IMR-90 (cell line): ENCODE measurements at places on chromosomes 5 and 9.

- no peak for DNase-seq
Measured at GRCh38 chr5:126097876-126098275, 325.3 kb upstream of the GRAMD2B start.

- no peak for DNase-seq
Measured at GRCh38 chr5:169367861-169368260, 66.9 kb upstream of the SLIT3 start.

GRCh38 chr5:73514418-73514817, 16.2 kb downstream of the BTF3 start:
- DNase-seq: no peak

DNA sequence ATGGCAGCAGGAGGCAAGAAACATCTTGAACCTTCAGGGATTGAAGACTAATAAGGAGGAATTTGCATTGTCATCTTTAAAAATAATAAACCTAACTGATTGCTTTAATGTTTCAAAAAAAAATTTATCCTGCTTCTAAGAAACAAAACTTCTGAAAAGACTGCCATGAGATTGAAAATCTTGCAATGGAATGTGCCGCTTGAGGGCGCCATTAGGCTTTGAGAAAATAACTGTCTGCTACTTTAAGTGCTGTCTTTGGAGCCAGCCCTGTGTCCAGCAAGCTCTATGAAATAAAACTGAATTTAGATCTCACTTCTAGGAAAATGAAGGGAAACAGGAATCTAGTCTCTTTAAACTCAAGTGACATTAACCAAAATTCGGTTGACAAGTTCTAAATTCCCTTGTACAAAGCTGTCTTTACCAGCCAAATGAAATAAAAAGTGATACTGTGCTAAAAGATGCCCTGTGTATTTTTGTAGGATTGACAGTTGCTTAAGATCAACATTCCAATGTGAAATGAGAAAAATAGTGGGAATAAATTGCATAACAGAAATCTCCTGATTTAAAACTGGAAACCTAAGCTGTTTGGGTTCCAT, 79.4 kb downstream of the ESM1 start:
- DNase-seq: peak; percentile 82

- DNase-seq: no peak
Measured at GRCh38 chr5:168598639-168599038, 19.5 kb upstream of the PANK3 start.

DNA sequence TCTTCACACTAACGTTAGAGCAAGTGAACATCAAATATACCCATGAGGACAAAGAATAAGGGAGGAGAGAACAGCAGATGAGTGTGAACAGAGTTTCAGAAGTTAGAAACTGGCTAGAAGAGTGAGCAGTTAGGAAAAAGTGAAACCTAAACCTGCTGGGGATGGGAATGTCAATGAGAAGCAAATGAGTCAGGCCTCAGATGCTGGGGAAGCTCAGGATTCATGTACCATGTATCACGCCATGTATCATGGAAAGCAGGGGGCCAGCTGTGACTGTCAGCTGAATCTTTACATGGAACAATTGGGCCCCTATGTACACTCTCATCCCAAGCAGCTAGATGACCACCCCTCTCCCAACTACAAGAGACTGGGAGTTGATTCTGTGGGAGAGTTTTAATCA, 16.2 kb downstream of the GDF9 start:
- DNase-seq: peak; percentile 84

GRCh38 chr9:35756275-35757225, 2.5 kb upstream of the MSMP start:
- no peak for DNase-seq

- no peak for DNase-seq
Measured at GRCh38 chr5:15785531-15785981, 285.6 kb downstream of the FBXL7 start.

DNA sequence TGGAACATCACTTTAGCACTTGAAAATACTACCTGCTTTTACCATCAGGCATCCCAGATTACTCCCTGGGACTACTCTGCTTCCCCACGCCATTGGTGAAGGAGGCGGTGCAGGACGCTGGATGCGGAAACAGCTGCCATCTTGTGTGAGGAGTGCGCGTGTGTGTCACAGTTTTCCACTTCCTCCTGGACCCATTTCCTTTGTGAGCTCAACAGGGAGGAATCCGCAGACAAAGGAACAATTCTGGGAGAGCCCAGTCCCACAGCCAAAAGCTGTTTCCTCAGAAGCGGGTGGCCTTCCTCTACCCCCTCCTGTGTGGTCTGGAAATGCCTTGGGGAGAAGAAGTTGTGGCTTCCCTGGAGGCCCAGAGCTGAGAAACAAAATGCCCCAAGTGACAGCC, 16.8 kb downstream of the AFAP1L1 start:
- DNase-seq: no peak

- DNase-seq: no peak
Measured at GRCh38 chr9:129252937-129253802, 75.1 kb upstream of the IER5L start.

GRCh38 chr9:105725370-105725769, 31.0 kb downstream of the TMEM38B start:
- no peak for DNase-seq

- no peak for DNase-seq
Measured at GRCh38 chr9:133787754-133788025, 49.5 kb upstream of the SARDH start.

GRCh38 chr9:74666625-74667316, 169.6 kb downstream of the RORB start:
- peak; percentile 40 for DNase-seq

DNA sequence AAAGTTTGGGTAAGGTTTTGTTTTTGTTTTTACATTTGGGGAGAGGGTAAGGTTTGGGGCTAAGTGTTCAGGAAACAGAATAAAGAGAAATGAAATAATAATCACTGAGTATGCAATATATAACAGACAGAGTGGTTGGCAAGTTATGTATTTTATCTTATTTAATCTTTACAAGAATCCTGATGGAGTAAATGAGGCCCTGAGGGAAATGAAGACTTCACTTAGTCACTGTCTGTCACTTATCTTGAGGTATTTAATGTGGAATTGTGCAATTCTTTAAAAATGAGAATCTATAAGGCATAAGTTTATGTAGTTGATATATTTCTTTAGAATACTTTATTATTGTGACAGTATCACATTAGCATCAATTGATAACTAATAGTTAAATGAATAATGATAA, 48.1 kb downstream of the TEK start:
- DNase-seq: no peak

DNA sequence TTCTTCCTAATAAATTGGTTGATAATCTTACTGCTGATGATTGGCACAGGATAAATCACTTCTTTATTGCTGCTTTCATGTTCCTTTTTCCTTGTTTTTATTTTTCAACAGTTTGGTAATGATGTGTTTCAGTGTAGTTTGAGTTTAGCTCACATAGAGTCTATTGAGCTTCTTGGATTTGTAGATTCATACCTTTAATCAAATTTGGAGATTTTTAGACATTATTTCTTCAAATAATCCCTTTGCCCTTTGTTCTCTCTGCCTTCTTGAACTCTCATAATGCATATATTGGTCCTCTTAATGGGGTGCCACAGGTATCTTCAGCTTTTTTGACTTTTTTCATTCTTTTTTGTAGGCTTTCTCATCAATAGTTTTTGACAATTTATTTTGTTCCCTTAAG, 275.3 kb downstream of the TLE4 start:
- no peak for DNase-seq

DNA sequence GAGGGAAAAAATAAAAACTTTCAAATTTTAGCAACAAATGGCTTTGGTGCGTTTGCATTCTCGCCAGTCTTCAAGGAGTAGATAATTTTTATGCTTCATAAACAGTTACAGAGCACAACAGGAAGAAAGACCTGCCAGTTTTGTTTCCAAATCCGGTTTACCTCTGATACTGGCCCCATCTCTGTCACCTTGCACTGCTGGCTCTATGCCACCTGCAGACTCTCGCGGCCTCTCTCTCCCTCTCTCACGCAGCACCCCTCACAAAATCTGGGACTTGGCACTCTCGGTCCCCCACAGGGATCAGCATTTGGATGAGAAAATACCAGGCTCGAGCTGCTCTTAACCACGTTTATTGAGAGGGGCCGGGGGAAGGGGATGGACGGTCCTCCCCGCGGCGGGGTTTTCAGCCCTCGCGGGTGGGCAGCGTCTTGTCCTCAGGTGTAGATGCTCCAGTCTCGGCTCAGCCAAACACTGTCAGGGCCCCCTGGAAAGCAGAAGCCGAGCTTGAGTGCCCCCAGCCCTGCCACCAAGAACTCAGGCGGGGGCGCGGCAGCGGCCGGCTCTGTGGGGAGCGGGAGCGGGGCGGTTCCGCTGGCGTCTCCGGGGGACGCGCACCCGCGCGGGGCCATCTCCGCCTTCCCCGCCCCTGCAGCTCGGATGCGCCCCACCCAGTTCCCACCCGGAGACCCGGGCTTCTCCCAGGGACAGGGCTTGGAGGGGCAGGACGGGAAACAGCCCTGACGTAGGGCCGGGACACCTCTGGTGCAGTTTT, 1.3 kb downstream of the SCGB3A1 start:
- no peak for DNase-seq

DNA sequence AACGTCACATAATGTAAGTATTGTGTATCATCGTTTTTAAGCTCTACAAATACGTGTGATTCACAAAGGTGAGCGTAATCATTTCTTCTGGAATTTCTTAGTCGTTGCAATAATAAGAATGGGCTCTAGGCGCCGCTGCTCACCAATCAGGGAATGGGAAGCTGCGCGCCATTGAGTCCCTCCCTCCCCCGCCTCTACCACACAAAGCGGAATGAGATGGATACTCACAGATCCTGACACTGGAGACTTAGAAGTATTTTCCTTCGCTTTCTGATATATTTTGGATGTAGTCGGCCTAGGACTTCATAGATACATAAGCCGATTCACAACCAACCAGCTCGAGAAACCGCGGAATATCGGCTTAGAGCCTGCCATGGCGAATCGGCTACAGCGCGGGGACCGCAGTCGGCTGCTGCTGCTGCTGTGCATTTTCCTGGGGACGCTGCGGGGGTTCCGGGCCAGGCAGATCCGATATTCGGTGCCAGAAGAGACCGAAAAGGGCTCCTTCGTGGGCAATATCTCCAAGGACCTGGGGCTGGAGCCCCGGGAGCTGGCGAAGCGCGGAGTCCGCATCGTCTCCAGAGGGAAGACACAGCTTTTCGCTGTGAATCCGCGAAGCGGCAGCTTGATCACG, at the start of gene PCDHGA11:
Gene PCDHGA11 (plus strand): TSS at position 197 of the 634 bp plus-strand sequence. CDS start 177 bp downstream, at position 374.
- DNase-seq: peak; percentile 63

- no peak for DNase-seq
Measured at GRCh38 chr5:67203701-67204074, 7.1 kb upstream of the CD180 start.

- DNase-seq: no peak
Measured at GRCh38 chr5:67002832-67003684, 193.5 kb downstream of the CD180 start.

GRCh38 chr5:95878417-95879323, 56.1 kb upstream of the GLRX start:
- DNase-seq: no peak

- peak; percentile 23 for DNase-seq
Measured at GRCh38 chr5:138647261-138647788, 72.1 kb upstream of the HSPA9 start.

- no peak for DNase-seq
Measured at GRCh38 chr9:136021171-136021871, 60.1 kb upstream of the UBAC1 start.

DNA sequence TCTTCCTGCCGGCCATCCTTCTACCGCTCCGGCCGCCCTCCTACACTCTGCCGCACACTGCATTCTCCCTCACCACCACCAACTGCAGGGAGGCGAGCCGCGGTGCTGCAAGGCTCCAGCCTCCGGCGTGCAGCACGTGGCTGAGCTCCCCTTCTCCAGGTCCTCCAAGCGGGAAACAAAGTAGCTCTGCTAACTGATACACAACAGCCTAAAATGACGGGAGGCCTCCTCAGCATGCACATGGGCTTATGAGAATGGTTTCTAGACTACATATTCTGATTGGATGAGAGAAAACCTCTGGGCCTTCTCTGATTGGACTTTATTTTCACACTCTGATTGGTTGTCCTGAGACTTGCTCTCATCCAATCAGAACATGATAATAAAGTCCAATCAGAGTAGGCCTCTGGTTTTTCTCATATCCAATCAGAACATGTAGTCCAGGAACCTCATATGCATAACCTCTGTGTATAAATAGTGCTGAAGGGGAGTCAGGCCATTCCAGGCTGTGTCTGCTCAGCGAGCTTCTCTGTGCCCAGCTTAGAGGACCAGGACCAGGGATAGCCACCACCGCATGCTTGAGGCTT, 27.0 kb upstream of the ZNF354B start:
- DNase-seq: no peak

GRCh38 chr9:90613502-90613901, 29.1 kb downstream of the DIRAS2 start:
- DNase-seq: no peak

- no peak for DNase-seq
Measured at GRCh38 chr9:117414906-117415331, at the start of gene ASTN2. Gene ASTN2 (minus strand): TSS chr9:117415057. CDS start chr9:117414938, 119 bp downstream.

GRCh38 chr5:96595300-96596090, 66.7 kb upstream of the CAST start:
- DNase-seq: no peak

DNA sequence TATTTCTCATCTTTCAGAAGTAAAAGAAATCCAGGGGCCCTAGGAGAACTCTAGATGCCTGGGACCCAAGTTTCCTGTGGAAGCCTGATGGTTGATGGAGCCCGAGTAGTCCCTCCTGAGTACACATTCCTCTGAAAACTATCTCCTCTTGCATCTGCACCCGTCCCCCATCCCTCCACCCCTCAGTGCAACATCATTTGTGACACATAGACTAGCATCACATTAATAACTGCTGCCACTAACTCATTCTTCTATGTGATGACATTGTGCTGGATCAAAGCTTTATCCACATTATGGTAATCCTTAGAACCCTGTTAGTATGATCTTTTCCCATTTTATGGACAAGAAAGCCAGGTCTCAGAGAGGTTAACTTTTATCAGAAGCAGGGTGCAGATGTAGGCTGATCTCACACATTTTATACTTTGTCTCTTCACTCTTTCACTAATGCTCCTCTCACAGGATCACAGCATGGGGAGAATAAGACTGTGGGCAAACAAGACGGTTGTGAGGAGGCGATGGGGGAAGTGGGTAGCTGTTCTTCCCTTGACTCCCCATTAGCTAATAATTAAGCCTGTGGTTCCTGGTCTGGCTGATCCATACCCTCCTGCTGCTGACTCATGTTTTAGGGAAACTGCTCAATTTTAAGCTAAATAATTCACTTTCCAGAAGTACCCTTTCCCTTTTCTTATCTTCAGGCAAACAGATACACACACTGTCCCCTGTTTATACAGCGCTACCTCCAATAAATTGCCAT, 3.9 kb upstream of the HK3 start:
- no peak for DNase-seq

DNA sequence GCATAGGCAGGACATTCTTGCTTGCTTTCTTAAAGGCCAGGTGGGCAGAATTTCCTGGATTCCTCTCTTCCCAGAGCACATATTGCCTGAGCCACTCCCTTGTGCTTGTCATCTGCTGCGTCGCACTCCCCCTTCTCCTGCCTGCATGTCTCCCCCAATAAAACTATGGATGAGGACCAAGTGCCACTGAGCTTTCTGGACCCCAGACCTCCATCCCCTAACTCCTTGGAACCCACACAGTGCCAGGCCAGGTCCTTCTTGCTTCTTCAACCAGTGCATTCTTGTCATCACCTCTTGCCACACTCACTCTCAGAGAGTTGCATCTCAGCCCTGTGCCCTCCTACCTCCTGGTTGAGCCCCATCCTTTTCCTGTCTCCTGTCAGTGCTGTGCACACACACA, 157.9 kb upstream of the PANK3 start:
- DNase-seq: no peak
